ENCODE measurements at places on chromosomes 2 and 18.
A peak's percentile ranks its signal among the peaks of the same experiment; 100 is the strongest.

DNA sequence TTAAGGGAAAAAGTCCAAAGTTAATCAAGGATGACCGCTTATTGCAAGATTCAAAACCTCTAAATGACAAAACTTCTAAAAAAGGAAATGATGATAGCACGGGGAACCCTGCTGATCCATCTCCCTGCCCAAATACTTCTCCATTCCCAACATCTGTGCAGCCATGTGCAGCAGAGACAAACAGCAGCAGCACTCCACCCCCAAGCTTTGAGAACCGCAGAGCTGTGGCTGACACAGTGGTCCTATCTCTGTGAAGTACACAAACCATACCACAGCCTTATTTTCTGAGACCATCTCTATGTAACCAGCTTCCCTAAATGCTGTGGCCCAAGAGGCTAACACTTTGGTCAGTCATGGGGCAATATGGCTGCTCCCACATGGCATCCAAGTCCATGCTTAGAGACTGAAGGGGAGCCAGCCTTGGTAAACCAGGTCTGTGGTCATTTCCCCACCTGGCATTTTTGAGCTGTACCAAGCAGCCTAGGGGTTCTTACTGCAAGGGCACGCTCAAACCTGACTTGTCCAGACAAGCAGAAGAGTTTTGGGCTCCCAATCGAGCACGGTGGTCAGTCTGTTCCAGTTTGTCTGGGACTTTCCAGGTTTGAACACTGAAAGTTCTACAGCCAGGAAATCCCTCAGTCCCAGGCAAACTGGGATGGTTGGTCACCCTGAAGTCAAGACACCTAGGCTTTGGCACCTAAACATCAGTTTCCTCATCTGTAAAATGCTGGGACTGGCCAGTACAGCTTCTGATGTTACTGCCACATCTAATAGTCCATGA lies 17.1 kb upstream of the NFE2L2 start:
- DNase-seq = no peak

DNA sequence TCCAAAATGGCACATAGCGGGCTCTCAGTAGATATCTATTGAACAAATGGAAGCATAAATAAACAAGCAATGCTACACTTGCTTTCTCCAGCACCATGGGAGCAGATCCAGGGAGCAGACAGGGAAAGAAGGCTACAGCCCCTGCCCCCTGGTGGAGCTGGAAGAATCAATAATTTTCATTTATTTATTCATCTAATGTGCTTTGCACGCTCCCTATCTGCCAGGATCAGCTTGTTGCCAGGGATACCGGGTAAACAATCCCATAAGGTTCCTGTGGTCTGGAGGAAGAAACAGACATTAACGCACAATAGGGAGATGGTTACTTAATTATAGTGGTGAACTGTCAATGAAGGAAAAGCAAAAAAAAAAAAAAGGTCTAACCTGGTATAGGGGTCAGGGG lies 40.1 kb upstream of the CLASP1 start:
- no peak for DNase-seq

DNA sequence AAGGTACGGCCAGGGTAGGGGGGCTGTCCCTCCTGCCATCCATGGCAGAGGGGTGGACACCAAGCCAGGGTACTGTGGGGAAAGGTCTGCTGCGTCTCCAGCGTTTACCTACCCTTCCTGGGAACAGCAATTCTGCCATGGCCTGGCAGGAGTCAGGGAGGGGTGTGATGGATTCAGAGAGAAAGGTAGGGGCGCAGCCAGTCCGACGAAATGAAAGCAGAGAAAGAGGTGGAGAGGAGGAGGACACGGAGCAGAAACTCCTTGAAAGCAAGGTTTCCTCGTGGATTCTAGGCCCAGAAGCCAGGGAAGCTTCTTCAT lies 182.9 kb downstream of the ZFP36L2 start:
- no peak for DNase-seq

- DNase-seq = no peak
Observed at GRCh38 chr2:73908689-73909652, 16.2 kb downstream of the ACTG2 start.

GRCh38 chr2:118738524-118739308 lies 108.7 kb downstream of the EN1 start:
- peak; percentile 94 for DNase-seq

- no peak for DNase-seq
Observed at GRCh38 chr2:19456705-19457309, 98.4 kb upstream of the OSR1 start.

- no peak for DNase-seq
Observed at GRCh38 chr2:85990084-85990483, 101.3 kb upstream of the ST3GAL5 start.

- DNase-seq = no peak
Observed at GRCh38 chr2:179579800-179580199, 281.6 kb downstream of the ZNF385B start.

DNA sequence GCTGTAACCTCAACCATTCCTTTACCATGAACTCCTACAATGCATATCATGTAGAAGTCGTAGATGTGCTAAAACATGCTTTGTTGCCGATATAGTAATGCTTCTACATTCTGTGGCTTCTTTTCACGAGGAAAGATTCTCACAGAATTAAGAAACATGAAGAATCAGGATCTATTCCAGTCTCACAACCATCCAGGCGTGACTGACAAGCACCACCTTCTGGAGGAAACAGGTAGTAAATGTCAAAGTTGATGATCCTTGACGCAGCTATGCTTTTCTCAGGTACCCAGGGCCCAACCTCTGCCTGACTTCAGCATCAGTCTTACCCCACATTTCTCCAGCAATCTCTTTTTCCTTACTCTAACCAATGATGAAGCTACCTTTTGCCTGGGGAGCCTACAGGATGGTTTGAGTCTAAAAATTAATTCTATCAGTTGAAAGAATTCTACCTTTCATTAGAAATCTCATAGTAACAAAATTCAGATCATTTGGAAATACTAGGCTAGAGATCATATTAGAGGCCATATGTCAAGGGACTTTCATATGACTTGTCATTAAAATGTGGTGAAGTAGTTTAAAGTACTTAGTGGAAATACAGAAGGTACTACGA lies 123.3 kb upstream of the RND3 start:
- no peak for DNase-seq

DNA sequence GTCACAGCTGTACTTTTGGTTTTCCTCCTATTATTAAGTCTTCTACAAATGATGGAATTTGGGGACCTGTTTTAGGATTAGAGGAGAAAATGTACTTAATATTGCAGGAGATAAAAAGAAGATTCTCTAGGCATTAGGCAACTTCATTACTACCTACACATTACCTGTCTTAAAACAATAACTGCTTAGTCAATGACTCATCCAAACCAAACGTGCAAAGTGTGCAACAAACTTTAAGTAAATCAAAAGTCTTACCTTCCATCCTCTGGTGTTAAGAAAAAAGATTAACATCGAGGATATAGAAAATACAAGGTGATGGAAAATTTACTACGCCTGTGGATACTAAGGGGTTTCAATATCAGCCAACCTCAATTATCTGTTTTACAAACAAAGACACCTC lies 285.3 kb upstream of the KYNU start:
- no peak for DNase-seq

DNA sequence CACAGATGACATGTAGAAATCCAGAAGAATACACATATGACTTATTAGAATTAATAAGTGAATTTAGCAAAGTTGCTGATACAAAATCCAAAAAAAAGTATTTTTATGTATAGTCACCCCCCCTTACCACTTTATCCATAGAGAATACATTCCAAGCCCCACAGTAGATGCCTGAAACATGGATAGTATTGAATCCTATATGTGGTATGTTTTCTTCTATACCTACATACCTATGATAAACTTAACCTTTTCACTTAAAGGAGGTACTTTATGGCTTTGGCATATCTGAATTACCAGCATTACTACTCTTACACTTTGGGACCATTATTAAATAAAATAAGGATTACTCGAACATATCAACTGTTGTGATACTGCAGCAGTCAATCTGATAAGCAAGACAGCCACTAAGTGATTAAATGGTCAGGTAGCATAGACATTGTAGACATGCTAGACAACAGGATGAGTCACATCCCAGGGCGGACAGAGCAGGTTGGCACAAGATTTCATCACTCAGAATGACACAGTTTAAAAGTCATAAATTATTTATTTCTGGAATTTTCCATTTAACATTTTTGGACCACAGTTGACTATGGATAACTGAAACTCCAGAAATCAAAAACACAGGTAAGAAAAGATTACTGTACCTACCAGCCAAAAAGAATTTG lies 208.2 kb upstream of the CHAC2 start:
- DNase-seq = no peak

- DNase-seq = no peak
Observed at GRCh38 chr2:170454471-170455372, 260.4 kb upstream of the SP5 start.

- DNase-seq = no peak
Observed at GRCh38 chr2:74959106-74959751, 786 bp downstream of the POLE4 start.

- no peak for DNase-seq
Observed at GRCh38 chr2:222943820-222944219, 83.0 kb downstream of the ACSL3 start.

DNA sequence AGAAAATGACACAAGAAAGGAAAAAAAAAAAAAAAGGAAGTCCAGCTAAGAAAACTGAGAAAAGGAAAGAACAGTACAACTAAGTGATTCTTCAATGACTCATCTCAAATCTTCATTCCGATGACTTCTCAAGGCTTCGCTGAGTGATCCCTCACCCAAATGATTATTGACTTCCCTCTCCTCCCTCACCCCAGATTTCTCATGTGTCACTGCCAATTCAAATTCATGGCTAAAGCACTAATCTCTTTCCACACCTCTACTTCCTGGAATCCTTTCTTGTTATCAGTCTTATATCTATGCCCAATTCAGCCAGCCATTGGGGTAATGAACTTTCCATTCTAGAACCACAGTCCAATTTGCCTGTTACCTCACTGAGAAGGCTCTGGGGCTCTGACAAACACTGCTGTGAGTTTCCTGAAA lies 7.2 kb upstream of the ABCB11 start:
- no peak for DNase-seq

GRCh38 chr18:2326999-2327398 lies 244.3 kb downstream of the METTL4 start:
- no peak for DNase-seq

DNA sequence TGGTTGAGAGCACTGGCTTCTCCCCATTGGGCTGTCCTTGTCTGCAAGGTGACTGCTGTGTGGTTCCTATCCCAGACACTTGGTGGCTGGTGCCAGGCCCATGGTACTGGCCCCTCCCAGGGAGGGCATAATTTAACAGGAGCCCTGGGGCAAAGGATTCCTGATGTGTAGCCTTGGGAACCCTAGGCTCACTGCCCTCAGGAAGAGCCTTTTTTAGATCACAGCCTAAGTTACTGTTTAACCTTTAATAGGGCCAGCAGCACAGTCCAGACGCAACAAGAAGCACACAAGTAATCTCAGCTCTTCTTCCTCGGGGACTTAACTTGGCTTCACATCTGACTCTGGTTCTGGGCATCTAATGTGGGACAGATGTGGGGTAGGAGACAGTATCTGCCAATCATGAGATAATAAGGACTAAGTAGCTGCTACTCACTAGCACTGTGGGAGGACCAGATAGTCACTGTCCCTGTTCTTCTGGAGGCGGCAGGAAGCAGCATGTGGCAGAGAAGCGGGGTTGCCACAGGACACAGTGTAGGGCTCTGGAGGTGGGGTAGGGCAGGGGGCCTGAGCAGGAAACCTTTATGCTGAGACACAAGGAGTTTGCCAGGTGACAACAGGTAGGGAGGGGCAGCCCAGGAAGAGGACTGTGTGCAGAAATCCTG lies 136.3 kb downstream of the TMEM17 start:
- no peak for DNase-seq

GRCh38 chr18:12686100-12686499 lies 16.4 kb downstream of the CEP76 start:
- DNase-seq = no peak

DNA sequence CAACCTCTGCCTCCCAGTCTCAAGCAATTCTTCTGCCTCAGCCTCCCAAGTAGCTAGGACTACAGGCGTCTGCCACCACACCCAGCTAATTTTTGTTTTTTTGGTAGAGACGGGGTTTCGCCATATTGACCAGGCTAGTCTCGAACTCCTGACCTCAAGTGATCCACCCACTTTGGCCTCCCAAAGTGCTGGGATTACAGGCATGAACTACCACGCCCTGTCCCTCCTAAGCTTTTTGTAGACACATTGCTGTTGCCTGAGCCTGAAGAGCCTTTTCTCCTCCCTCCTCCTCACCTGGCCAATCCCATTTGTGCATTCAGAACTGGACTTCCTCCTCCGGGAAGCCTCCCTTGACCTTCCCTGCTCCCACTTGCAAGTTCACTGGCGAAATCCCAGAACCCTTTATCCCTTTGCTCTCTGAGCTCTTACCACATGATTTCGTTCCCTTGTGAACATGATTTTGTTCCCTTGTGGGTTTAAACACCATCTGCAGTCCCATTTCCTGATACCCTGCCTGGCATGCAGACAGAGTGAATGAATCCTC lies 2.6 kb downstream of the C2orf72 start:
- no peak for DNase-seq

- DNase-seq = no peak
Observed at GRCh38 chr18:56431551-56431950, 206.8 kb downstream of the TXNL1 start.

DNA sequence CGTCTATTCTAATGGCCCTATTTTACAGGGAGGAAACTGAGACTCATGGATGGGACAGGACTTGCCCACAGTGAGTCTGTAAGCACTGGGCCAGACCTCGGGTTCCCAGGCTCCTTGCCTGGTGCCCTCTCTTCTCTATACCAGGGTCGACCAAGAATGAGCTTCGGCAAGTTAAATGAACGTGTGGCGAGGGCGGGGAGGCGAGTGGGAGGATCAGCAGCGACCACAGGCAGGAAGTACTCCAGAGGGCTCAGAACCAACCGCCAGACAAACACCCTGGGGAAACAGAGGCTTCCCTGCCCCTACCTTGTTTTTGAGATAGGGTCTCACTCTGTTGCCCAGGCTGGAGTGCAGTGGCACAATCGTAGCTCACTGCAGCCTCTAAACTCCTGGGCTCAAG lies 177.7 kb upstream of the SMAD2 start:
- no peak for DNase-seq

DNA sequence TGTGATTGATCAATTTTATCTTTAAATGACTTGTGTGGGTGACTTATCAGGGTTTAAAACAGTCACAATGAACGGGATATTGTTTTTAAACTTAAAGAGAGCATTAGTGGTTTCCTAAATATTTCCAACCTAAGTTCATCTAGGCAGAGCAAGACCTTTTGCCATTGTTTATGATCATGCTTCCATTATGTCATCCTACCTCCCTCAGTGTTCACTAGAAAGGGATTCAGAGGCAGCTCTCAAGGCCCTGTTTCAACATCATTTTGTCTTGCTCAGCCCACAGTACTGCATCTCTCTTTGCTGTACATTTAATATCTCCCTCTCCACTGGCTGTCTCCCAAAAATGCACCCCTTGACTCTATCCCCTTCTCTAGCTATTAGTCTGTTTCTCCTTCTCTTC lies 21.5 kb upstream of the PELI1 start:
- DNase-seq = no peak

GRCh38 chr2:26674002-26674751 lies 18.3 kb upstream of the KCNK3 start:
- DNase-seq = no peak

DNA sequence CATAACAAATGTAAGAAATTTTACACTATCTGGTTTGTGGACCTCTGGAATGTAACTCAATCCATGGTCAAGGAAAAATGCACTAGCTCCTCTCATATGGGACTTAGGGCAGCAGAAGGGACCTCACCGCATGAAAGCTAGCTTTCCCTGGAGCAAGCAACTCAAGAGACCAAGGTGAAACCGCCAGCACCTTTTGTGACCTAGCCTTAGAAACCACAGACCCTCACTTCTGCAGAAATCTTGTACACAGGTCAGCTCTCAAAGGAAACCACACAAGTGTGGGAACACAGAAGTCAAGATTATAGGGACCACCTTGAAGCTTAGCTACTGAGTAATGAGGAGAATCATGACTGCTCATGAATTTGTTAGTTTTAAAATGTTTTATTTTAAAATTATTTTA lies 222.5 kb downstream of the DLGAP1 start:
- no peak for DNase-seq
